ELR (cell line): ENCODE measurements at places on chromosomes 7 and 10.

GRCh38 chr10:24414597-24414996 is 205.7 kb downstream of the KIAA1217 start:
- DNase-seq: no peak

DNA sequence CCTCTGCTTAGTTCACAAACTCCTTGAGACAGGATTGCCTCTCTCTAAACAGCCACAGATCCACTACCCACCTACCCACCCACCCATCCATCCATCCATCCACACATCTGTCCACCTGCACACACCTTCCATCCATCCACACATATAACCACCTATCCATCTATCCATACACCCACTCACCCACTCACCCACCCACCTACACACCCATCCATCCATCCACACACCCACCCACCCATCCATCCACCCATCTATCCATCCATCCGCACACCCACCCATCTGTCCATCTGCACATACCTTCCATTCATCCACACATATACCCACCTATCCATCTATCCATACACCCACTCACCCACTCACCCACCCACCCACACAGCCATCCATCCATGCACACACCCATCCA is 9.7 kb downstream of the TECPR1 start:
- no peak for DNase-seq

DNA sequence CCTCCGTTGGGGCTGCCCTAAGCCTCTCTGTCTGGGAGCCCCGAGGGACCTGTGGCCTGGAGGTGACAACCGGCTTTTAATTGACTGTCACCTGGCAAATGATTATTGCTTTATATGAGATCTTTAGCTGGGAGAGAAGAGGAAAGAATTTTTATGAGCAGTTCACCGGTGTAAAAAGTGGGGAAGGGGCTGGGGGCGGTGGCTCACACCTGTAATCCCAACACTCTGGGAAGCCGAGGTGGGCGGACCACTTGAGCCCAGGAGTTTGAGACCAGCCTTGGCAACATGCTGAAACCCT is 2.6 kb upstream of the COX19 start:
- no peak for DNase-seq

GRCh38 chr10:21372651-21373410 is 152.7 kb downstream of the SKIDA1 start:
- peak; percentile 91 for DNase-seq
